NCI-H2081 (cell line): ENCODE measurements at places on chromosomes 5 and 9.

DNA sequence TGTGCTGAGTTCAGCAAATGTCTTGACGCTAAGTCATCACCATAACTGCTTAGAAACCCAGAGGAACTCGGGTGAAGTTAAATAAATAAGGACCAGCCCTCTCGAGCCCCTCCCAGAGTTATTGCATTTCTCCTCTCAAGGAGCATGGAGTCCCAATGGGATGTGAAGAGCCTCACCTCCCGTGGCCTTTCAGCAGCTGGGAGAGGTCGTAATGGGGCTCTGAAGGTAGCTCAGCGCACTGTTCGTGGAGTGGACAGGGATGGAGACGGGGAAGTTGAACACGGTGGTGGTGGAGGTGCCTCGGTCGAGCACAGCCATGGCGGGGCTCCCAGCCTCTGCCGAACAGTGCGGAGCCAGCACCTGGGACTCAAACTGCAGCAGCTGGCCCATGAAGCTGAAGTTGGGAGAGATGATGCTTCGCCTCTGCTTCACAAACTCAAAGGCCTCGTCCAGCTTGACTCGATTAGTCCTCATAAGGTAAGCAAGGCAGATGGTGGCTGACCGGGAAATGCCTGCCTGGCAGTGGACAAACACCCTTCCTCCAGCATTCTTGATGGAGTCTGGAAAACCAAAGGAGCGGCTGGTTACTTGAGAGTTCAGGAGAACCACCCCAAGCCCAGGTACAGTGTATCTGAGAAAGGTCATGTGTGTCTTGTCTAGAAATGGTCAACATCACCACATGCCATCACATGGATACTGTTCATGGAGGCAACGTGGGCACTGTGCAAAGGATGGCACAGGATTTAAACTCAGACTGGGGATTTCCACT is 2.2 kb downstream of the DUSP1 start:
- DNase-seq = no peak

- no peak for DNase-seq
Observed at GRCh38 chr5:7717691-7718090, 133.2 kb downstream of the CFAP90 start.

DNA sequence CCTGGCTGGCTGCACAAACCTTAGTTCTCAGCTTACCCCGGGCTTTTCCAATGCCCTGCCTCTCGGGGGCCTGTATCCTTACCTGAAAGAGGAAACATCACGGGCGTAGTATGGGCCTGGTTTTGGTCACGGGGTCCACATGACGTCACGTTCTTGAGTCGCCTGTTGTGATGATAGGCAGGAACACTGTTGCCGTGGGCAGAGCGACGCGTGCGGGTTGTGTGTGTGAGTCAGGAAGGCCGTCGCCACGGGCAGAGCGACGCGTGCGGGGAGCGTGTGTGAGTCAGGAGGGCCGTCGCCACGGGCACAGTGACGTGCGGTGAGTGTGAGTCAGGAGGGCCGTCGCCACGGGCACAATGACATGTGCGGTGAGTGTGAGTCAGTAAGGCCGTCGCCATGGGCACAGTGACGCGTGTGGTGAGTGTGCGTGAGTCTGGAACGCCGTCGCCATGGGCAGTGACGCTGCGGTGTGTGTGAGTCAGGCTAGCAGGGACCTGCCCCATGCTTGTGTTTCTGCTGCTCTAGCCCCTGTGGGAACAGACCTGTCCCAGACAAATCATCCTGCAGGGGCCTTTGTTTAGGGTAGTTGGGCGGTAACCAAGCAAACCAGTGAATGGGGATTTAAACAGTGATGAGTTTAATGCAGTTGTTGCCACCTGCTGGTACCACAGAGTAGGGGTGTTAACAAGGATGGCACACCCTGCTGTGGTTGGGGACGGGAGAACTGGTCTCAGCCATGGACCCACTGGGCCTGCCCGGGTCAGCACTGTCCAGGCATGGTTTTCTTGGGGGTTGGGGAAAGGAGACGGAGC is 19.8 kb downstream of the TRIP13 start:
- no peak for DNase-seq

GRCh38 chr9:13446938-13447842 is 167.7 kb upstream of the MPDZ start:
- DNase-seq = no peak

- DNase-seq = no peak
Observed at GRCh38 chr5:157113002-157113401, 4.2 kb upstream of the HAVCR2 start.

GRCh38 chr9:97772145-97772544 is 75.0 kb upstream of the XPA start:
- DNase-seq = no peak

GRCh38 chr9:78958892-78959291 is 612.9 kb upstream of the TLE4 start:
- peak; percentile 7 for DNase-seq

- no peak for DNase-seq
Observed at GRCh38 chr5:111937094-111937493, 180.1 kb upstream of the NREP start.

- no peak for DNase-seq
Observed at GRCh38 chr5:149871471-149871870, 73.1 kb downstream of the PDE6A start.

DNA sequence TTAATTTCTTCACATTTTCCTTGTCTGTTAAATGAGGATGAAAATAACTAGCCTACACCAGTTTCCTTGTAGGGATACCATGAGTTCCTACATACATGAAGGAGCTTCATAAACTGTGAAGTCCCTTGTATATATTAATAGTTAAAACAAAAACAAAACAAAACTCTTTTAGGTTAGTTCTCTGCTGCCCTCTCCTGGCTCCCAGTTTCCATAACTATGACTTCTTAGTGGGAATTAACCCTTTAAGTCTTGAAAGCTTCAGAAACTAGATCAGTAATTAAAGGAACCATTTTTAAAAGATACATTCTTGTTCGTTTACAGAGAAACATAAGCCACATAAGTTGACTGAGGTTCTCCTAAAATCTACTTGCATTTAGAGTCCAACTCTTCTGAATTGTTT is 500.0 kb upstream of the C9orf72 start:
- peak; percentile 28 for DNase-seq

DNA sequence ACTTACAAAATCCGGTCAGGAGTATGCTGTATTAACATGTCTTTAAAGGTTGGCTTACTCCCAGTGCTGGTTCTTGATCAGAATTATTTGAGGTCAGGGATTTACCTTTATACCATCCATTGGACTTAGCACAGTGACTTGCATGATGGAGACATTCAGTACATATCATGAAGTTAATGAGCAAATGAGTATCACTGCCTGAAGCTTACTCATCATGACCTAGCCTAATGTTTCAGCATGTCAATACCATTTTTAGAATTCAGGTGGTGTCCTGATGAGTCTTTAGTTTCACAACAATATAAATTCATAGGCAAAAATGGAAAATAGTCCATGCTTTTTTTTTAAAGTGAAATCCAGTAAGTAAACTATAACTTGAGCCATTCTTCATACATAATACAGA is 226.0 kb upstream of the C9orf72 start:
- no peak for DNase-seq

DNA sequence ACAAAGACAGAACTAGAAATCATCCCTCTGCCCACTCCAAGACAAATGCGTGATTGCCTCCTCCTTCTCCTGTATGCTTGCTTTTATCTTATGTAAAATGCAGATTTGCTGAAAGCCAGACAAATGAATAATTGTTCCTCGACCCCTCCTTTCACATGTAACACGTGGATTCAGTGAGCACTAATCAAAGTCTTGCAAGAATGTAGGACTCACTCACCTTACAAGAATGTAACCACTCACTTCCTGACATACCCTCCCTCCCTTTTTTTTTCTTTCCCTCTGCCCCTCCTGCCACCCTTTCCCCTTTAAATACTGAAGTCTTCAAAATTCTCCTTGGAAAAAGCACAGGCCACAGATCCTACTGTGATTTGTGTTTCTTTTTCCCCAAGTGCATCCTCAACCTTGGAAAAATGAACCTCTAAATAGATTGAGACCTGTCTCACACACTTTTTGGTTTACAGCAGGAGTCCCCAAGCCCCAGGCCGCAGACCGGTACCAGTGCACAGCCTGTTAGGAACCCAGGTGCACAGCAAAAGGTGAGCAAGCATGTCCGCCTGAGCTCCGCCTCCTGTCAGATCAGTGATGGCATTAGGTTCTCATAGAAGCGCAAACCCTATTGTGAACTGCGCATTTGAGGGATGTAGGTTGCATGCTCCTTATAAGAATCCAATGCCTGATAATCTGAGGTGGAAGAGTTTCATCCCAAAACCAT is 29.4 kb upstream of the HSD17B3 start:
- DNase-seq = no peak
